ENCODE measurements at places on chromosomes 4 and X.
A peak's percentile ranks its signal among the peaks of the same experiment; 100 is the strongest.

GRCh38 chr4:122764821-122765215 lies 32.3 kb downstream of the BBS12 start:
- no peak for DNase-seq

- DNase-seq: no peak
Measured at GRCh38 chr4:37763831-37764230, 62.7 kb upstream of the PGM2 start.

- no peak for DNase-seq
Measured at GRCh38 chr4:139910106-139910505, 243.9 kb downstream of the MAML3 start.

GRCh38 chrX:74434336-74434735 lies 13.0 kb downstream of the SLC16A2 start:
- DNase-seq: peak; percentile 61
